ENCODE measurements at places on chromosomes 2 and 18.
A peak's percentile ranks its signal among the peaks of the same experiment; 100 is the strongest.

DNA sequence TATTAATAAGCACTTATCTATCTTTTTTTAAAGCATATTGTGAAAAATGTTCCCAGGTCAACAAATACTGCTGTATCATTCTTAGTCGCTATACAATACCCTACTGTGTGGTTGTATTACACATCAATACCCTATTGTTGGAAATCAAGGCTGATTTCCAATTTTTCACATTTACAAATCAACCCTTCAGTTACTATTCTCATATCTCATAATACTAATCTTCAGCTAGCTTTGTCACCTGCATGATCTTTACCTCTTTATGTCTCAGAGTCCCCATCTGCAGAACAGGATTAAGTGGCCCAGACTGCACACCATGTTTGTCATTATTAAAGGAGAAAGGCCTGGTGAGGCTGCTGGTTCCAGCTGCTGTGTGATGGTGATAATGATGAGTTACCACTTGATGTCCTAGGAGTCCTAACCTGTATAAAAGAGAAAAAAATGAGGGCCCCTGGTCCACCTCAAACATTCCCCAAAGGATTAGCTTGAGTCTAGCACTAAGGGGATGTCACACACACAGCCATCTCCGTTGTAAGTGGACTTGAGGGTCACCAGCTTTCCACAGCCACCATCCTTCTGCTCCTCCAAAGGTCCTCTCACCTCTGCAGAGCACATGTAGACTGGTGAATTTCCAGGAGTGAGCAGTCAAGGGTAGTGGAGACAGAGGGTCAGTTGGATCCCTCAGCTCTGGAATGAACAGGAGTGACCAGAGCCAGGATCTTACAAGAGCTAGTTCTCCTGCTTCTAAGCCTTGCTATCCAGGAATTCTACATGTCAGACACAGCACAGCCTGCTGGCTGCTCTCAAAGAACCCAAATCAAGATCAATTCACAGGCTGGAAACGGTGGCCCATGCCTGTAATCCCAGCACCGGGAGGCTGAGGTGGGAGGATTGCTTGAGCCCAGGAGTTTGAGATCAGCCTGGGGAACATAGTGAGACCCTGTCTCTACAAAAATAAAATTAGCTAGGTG lies 36.0 kb upstream of the BIN1 start:
- peak overlapping the region; percentile 78 for H3K27ac ChIP-seq
- no peak overlapping the region for H3K4me3 ChIP-seq
- peaks cover 43% of the 10 kb centered on the region for H3K4me1 ChIP-seq
- H3K27me3 ChIP-seq = no peaks in the 10 kb centered on the region
- no peak for DNase-seq
- no peaks in the 10 kb centered on the region for H3K36me3 ChIP-seq

GRCh38 chr2:219433666-219434467 lies 776 bp upstream of the SPEG start:
- no peaks in the 10 kb centered on the region for H3K36me3 ChIP-seq
- H3K27me3 ChIP-seq = no peaks in the 10 kb centered on the region
- no peaks in the 10 kb centered on the region for H3K4me1 ChIP-seq
- H3K4me3 ChIP-seq = no peak overlapping the region
- DNase-seq = no peak
- H3K27ac ChIP-seq = no peak overlapping the region

GRCh38 chr18:77009675-77010074 lies 122.9 kb downstream of the MBP start:
- no peaks in the 10 kb centered on the region for H3K36me3 ChIP-seq
- no peak for DNase-seq
- H3K4me1 ChIP-seq = no peaks in the 10 kb centered on the region
- no peaks in the 10 kb centered on the region for H3K27me3 ChIP-seq
- no peak overlapping the region for H3K27ac ChIP-seq

GRCh38 chr2:159807183-159808031 lies 9.4 kb upstream of the CD302 start:
- H3K27me3 ChIP-seq = no peaks in the 10 kb centered on the region
- H3K27ac ChIP-seq = no peak overlapping the region
- no peaks in the 10 kb centered on the region for H3K4me1 ChIP-seq
- H3K4me3 ChIP-seq = no peak overlapping the region
- H3K36me3 ChIP-seq = no peaks in the 10 kb centered on the region

DNA sequence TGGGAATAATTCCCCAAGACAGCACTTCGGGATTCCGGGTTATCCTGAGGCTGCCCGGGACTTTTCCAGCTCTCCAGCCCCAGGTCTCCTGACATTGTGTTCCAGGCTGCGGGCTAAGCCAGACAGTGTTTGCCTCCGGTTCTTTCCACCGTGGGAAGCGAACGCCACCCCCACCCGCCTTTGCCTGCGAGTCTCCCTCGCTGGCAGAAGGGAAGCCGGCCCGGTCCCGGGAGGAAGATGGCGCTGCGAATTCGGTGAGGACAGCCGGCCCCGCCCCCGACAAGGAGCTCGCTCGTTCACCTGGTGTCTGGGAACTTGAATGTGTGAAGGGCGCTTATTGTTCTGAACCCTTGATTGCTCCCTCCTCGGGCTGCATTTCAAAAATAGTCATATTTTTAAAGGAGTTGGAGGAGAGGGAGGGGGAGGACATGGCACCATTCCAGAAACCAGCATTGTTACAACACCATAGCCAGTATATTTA lies 2.9 kb downstream of the LRATD1 start:
- no peaks in the 10 kb centered on the region for H3K36me3 ChIP-seq
- no peaks in the 10 kb centered on the region for H3K4me1 ChIP-seq
- H3K4me3 ChIP-seq = peak overlapping the region; percentile 52

- no peak for DNase-seq
- H3K36me3 ChIP-seq = no peaks in the 10 kb centered on the region
- H3K4me3 ChIP-seq = peak overlapping the region; percentile 95
- H3K27ac ChIP-seq = peak overlapping the region; percentile 40
Observed at GRCh38 chr2:197515315-197515738, 539 bp upstream of the MOB4 start.

DNA sequence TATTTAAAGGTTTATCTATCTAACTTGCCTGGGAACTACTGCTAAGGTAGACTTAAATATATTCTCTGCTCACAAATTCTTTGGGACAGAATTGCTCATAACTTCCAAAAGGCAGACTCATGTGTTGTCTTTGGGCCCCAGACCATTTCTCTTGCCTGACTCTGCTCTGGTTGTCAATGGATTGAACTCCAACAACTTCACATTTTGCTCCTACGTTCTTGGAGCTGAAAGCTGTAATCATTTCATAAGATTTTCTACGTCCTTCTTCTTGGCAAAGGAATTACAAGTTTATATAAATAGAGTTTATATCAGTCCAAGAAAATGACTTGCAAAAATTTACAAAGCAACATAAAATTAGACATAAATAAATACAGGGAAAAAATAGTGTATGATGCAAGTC lies 32.9 kb upstream of the PPM1B start:
- no peaks in the 10 kb centered on the region for H3K27me3 ChIP-seq
- peak overlapping the region; percentile 3 for H3K4me3 ChIP-seq
- H3K4me1 ChIP-seq = peaks cover 32% of the 10 kb centered on the region
- DNase-seq = no peak
- H3K36me3 ChIP-seq = no peaks in the 10 kb centered on the region
- H3K27ac ChIP-seq = peak overlapping the region; percentile 63

GRCh38 chr2:190996338-190996946 lies 17.5 kb downstream of the STAT1 start:
- no peak overlapping the region for H3K27ac ChIP-seq
- no peaks in the 10 kb centered on the region for H3K27me3 ChIP-seq
- peak; percentile 17 for DNase-seq
- no peak overlapping the region for H3K4me3 ChIP-seq
- H3K36me3 ChIP-seq = no peaks in the 10 kb centered on the region

DNA sequence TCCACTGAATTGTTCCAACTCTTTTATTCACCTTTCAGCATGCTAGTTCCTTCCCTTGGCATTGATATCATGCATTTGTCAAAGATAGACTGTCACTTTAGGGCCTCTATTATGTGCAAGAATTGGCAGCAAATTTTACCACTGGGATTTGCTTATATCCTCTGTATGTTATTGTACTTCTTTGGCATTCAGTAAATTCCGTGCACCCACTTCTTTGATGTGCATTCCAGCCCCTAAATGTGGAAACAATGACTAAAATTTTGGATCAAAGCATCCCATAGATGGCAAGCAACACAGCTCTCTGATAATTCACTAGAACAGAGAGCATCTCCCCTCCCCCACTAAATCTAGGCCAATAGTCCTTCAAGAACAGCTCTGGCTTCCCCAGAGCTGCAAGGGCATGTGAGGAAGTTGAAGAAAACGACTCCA lies 399.0 kb upstream of the HNRNPA3 start:
- no peaks in the 10 kb centered on the region for H3K36me3 ChIP-seq
- H3K4me1 ChIP-seq = no peaks in the 10 kb centered on the region
- H3K27me3 ChIP-seq = peaks cover 10% of the 10 kb centered on the region
- no peak for DNase-seq
- H3K27ac ChIP-seq = no peak overlapping the region

GRCh38 chr2:171960570-171960969 lies 38.3 kb downstream of the HAT1 start:
- H3K27me3 ChIP-seq = no peaks in the 10 kb centered on the region
- no peaks in the 10 kb centered on the region for H3K4me1 ChIP-seq
- no peak overlapping the region for H3K27ac ChIP-seq
- H3K36me3 ChIP-seq = peaks cover 12% of the 10 kb centered on the region

- no peaks in the 10 kb centered on the region for H3K27me3 ChIP-seq
- no peak overlapping the region for H3K4me3 ChIP-seq
- no peak overlapping the region for H3K27ac ChIP-seq
- no peak for DNase-seq
- peaks cover 12% of the 10 kb centered on the region for H3K4me1 ChIP-seq
Observed at GRCh38 chr2:172705352-172705751, 30.3 kb upstream of the RAPGEF4 start.

GRCh38 chr2:226581661-226582060 lies 218.0 kb downstream of the IRS1 start:
- no peak for DNase-seq
- H3K27me3 ChIP-seq = no peaks in the 10 kb centered on the region
- peaks cover 23% of the 10 kb centered on the region for H3K4me1 ChIP-seq
- H3K4me3 ChIP-seq = no peak overlapping the region

- no peak for DNase-seq
- H3K4me1 ChIP-seq = peaks cover 62% of the 10 kb centered on the region
- H3K36me3 ChIP-seq = no peaks in the 10 kb centered on the region
- no peak overlapping the region for H3K4me3 ChIP-seq
- H3K27ac ChIP-seq = peak overlapping the region; percentile 34
- H3K27me3 ChIP-seq = no peaks in the 10 kb centered on the region
Observed at GRCh38 chr2:108617617-108618016, 83.3 kb downstream of the LIMS1 start.

DNA sequence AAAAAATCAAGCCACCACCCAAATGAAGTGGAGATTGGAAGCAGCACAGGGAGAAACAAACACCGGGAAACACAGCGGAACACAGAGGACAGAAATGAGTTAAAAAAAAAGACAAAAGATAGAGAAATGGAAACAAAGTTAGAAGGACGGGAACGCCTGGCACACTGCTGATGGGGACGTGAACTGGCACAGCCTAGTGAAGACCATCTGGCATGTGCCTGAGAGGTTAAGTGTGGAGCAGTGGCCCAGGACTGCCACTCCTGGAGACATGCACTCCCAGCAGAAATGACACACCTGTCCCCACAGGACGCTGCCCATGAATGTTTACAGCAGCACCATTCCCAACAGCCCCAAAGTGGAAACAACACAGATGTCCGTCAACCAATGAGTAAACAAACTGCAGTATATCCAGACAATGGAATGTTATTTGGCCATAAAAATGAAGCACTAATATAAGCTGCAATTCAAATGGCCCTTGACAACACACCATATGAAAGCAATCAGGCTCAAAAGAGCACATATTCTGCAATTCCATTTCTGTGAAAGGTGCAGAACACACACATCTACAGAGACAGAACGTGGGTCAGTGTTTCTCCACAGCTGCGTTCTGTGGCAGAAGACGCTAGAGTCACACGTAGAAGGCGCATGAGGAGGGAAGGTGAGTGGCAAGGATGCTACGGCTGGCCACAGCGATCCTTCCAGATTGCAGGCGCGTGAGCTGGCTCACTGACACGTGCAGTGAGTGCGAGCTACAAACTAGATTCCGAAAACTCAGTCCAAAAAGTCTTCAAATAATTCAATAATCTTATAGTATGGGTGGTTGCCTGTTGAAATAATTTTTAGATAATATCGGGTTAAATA lies 24.6 kb downstream of the THAP4 start:
- no peaks in the 10 kb centered on the region for H3K36me3 ChIP-seq
- no peaks in the 10 kb centered on the region for H3K4me1 ChIP-seq
- no peaks in the 10 kb centered on the region for H3K27me3 ChIP-seq
- no peak for DNase-seq
- no peak overlapping the region for H3K4me3 ChIP-seq

GRCh38 chr18:49846361-49846662 lies 33.0 kb upstream of the ACAA2 start:
- H3K27ac ChIP-seq = no peak overlapping the region
- H3K36me3 ChIP-seq = no peaks in the 10 kb centered on the region
- H3K4me3 ChIP-seq = no peak overlapping the region
- no peak for DNase-seq

- peaks cover 23% of the 10 kb centered on the region for H3K36me3 ChIP-seq
- no peak overlapping the region for H3K27ac ChIP-seq
- H3K27me3 ChIP-seq = no peaks in the 10 kb centered on the region
- H3K4me3 ChIP-seq = no peak overlapping the region
- H3K4me1 ChIP-seq = peaks cover 20% of the 10 kb centered on the region
Observed at GRCh38 chr2:127705391-127706065, 4.2 kb downstream of the SFT2D3 start.

- H3K4me3 ChIP-seq = no peak overlapping the region
- no peak for DNase-seq
- H3K27ac ChIP-seq = no peak overlapping the region
- no peaks in the 10 kb centered on the region for H3K27me3 ChIP-seq
Observed at GRCh38 chr18:22307528-22307927, 110.2 kb downstream of the CTAGE1 start.

DNA sequence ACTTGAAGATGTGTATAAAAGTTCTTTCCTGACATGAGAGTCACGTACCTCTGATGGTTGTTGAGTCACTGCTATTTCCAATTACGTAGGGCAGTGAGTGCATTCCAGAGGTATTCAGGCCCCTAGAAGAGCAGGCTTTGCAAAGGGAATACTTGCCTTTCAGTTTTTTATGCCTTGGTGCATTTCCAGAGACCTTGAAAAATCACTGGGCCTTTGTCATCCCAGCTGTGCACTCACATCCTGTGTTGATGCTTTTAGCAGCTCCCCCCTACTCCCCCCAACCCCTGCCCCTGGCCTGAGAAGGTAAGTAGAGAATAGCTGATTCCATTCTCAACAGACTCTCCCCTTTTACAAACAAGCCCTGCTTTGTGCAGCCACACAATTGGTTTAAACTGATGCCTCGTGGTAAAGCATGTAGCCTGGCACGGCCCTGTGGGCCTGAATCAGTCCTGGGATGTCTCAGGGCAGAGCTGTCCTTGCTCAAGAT lies 174.2 kb downstream of the PRPF40A start:
- H3K27me3 ChIP-seq = no peaks in the 10 kb centered on the region
- no peaks in the 10 kb centered on the region for H3K36me3 ChIP-seq
- H3K27ac ChIP-seq = peak overlapping the region; percentile 78
